ENCODE measurements at places on chromosomes 2 and 18. TPM values are rescaled to one million over a fixed set of nuclear protein-coding genes. Genes with fewer than 3 reads are reported as not detected.

DNA sequence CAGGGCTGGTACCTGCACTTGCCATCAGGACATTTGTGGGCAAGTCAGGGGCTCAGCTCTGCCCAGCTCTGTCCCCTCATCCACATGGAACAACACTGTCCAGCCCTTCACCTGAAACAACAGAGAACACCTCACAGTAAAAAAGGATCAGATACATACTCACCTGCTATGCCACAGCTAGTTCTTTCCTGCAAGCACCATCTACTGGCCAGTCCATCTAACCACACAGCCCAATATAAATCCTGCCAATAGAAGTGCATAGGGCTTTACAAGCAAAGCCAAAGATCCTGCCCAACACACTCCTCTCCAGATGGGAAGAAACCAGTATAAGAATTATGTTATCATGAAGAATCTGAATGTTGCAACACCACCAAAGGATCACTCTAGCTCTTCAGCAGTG, 52.2 kb upstream of the GALNT13 start:
- no peak for DNase-seq
- no peaks in the 10 kb centered on the region for H3K27me3 ChIP-seq
- H3K36me3 ChIP-seq: no peaks in the 10 kb centered on the region
- H3K4me1 ChIP-seq: no peaks in the 10 kb centered on the region
- H3K4me3 ChIP-seq: no peak overlapping the region

DNA sequence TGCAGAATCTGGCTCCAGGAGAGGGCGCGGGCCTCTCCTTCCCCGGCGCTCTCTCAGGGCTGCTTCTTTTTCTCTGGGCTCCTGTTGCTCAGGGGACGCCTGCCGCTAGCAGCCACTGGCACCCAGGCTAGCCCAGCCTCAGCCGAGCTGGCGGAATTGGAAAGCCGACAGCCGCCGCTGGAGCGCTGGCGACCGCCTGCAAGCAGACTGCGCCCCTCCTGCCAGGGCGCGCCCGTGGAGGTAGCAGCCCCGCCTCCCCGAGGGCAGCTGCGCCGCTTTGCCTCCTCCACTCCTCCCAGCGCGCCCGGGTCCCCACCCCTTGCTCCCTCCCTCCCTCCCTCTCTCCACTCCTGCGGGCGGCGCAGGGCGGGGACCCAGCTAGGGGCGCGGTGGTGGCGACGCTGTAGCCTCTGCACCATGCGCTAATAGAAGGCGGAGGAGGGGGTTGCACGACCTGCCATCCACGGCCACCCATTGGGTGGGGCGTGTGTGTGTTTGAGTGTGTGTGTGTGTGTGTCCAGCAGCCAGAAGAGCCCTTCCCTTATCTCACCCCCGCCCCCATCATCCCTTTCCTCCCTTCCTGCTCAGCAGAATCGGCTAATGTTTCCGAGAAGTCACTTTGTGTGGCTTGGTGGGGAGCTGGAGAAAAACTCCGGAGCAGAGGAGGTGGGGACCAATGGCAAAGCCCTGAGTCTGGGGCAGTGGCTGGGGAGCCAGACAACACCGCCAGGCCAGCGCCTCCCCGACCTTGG, at the start of gene SCN9A:
Gene SCN9A, minus strand, starts transcription at position 209 of the 752 bp plus-strand sequence. CDS start 64,188 bp downstream, outside the sequence.
- peak within 1 kb of the TSS; percentile 57 for H3K4me3 ChIP-seq
- H3K27ac ChIP-seq: peak within 1 kb of the TSS; percentile 62
- H3K36me3 ChIP-seq: no peaks in the 10 kb centered on the region
- DNase-seq: peak; percentile 93
- H3K27me3 ChIP-seq: peaks cover 8% of the 10 kb centered on the region

- DNase-seq: no peak
- peaks cover 25% of the 10 kb centered on the region for H3K27me3 ChIP-seq
- no peak overlapping the region for H3K4me3 ChIP-seq
- H3K36me3 ChIP-seq: no peaks in the 10 kb centered on the region
- peaks cover 26% of the 10 kb centered on the region for H3K4me1 ChIP-seq
These were observed 6.6 kb downstream of the FZD7 start for GRCh38 chr2:202040079-202040844.

Gene DPY30
- total RNA-seq: 53.7 TPM

DNA sequence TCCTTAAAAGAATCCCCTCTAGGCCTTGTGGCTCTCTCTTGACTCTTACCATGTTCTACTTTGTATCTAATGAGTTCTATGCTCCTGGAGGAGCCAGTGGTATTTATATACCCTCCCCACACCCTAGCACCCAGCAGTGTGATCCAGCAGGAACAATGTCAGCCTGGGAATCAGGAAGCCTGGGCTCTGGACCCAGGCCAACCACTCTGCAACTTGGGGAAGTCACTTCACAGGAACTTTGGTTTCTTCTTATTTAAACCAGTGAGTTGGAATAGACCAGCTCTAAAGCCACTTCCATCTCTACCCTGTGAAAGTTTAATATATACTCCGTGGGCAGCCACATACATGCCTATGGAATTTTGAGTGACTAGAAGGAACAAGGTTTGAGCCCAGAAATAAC, 11.6 kb upstream of the SPTBN1 start:
- H3K36me3 ChIP-seq: no peaks in the 10 kb centered on the region
- no peaks in the 10 kb centered on the region for H3K27me3 ChIP-seq
- DNase-seq: no peak
- no peak overlapping the region for H3K27ac ChIP-seq
- no peak overlapping the region for H3K4me3 ChIP-seq

GRCh38 chr2:77512507-77512906, 9.7 kb downstream of the LRRTM4 start:
- H3K4me1 ChIP-seq: no peaks in the 10 kb centered on the region
- no peak for DNase-seq
- no peaks in the 10 kb centered on the region for H3K36me3 ChIP-seq
- H3K27me3 ChIP-seq: no peaks in the 10 kb centered on the region
- H3K4me3 ChIP-seq: no peak overlapping the region
- no peak overlapping the region for H3K27ac ChIP-seq

- H3K27me3 ChIP-seq: no peaks in the 10 kb centered on the region
- H3K4me3 ChIP-seq: no peak overlapping the region
- no peak for DNase-seq
- H3K36me3 ChIP-seq: peaks cover 7% of the 10 kb centered on the region
- H3K27ac ChIP-seq: no peak overlapping the region
- H3K4me1 ChIP-seq: no peaks in the 10 kb centered on the region
These were observed 23.6 kb downstream of the OLA1 start for GRCh38 chr2:174224665-174225288.

DNA sequence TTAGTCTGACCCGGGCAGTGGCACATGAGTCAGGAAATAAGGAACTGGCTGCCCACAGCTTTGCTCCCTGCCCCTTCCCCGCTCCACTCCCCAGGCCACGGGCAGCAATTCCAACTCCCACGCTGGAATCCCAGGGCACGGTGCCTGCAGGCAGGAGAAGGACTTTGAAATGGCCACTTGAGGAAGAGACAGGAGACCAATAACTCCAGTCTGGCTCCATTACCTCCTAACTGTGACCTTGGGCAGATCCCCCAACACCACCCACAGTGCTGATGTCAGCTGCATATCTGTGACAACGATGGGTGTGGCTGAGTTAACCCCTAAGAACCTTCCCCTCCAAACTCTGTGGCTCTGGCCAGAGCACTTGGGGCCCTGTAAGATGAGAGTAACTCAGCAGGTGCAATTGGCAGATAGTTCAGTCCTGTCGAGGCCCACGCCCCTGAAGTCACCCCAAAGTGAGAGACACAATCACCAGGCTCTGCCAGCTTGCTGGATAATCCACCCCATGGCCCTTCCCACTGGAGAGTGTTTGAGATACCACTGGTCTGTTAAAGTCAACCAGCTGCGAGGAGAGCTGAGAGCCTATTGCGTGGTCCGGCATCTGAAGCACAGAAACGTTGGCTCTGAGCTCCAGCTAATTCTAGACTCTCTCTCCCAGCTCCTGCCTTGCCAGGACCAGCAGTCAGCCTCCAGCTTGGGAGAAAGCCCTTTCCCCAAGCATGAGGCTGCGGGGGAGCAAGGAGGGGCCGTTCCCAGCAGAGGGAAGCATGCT, 175.2 kb downstream of the TNS1 start:
- H3K27me3 ChIP-seq: no peaks in the 10 kb centered on the region
- DNase-seq: peak; percentile 83
- H3K4me1 ChIP-seq: peaks cover 47% of the 10 kb centered on the region
- H3K36me3 ChIP-seq: peaks cover 74% of the 10 kb centered on the region
- peak overlapping the region; percentile 49 for H3K27ac ChIP-seq

DNA sequence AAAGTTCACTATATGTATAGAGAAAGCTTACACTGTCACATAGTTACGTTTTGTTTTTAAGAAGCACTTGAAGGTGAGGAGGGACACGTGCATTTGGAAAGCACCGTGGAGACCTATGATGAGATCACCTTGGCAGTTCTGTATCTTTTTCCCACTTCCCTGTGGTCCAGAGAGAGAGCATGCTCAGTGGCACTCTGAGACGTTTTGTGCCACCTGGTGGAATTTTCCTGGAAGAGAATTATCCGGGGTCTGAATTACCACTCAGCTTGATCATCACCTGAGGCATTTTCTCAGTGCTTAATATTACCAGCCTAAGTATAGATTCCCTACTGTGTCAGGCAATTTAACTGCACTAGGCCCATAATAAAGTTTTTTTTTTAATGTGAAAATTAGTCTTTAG, 469.4 kb upstream of the SMIM21 start:
- no peaks in the 10 kb centered on the region for H3K27me3 ChIP-seq
- no peaks in the 10 kb centered on the region for H3K4me1 ChIP-seq
- H3K36me3 ChIP-seq: no peaks in the 10 kb centered on the region
- no peak overlapping the region for H3K4me3 ChIP-seq

DNA sequence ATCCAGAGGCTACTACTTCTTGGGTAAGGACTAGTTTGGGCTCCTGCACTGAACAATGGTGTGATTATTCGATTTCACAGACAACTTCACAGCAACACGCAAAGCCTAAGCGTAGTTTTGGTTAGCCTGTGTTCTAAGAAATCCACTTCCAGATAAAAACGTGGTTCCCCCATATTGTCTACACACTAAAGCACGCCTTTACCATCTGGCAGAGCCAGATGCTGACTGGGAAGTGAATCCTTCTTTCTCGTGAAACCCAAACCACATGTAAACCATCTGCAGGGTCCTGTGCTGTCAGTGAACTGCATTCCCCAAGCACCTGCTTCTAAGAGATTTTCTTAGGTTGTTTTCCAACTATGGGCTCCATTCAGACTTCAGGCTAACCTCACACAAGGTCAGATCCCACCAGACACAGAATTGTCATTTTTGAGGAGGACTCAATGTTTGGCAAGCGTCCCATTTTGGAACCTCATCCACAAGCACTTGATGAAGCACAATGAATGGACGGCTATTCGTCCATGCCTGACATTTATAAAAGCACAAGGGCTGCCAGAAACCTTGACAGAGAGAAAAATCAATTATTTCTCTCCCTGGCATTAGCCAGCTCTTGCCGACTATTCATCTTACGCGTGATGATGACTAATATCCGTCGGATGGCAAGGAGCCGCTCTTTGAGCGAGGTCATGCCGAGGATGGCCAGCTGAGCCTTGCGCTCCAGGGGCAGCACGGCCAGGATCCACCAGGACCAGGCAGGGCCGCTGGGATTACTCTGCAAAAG, 38.4 kb downstream of the LONRF2 start:
- no peaks in the 10 kb centered on the region for H3K36me3 ChIP-seq
- H3K27me3 ChIP-seq: no peaks in the 10 kb centered on the region
- DNase-seq: no peak
- H3K4me3 ChIP-seq: no peak overlapping the region

Gene NTSR2
- total RNA-seq: not detected

- no peaks in the 10 kb centered on the region for H3K36me3 ChIP-seq
- no peaks in the 10 kb centered on the region for H3K27me3 ChIP-seq
- no peak overlapping the region for H3K4me3 ChIP-seq
- peaks cover 22% of the 10 kb centered on the region for H3K4me1 ChIP-seq
- H3K27ac ChIP-seq: no peak overlapping the region
These were observed 94.4 kb downstream of the ITGB1BP1 start for GRCh38 chr2:9328931-9329330.

DNA sequence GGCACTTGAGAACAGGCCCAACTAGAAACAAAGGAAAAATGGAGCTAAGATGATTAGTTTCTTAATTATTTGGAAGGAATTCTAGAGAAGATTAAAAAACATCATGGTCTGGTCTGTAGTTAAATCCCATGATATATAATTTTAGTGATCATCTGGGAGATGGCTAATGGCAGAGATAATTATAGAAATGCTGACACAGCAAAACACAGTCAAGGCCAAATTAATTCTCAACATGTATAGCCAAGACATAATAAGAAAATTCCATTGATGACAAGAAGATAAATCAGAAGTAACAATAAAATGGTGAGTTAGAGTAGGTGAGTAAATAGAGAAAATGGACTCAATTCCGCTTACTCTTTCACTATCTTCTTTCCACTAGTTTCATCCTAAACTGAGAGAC, 59.2 kb upstream of the ITGA4 start:
- H3K27me3 ChIP-seq: no peaks in the 10 kb centered on the region
- no peaks in the 10 kb centered on the region for H3K36me3 ChIP-seq
- H3K4me1 ChIP-seq: no peaks in the 10 kb centered on the region
- H3K27ac ChIP-seq: no peak overlapping the region
- no peak for DNase-seq

- no peaks in the 10 kb centered on the region for H3K27me3 ChIP-seq
- no peaks in the 10 kb centered on the region for H3K36me3 ChIP-seq
- no peak overlapping the region for H3K27ac ChIP-seq
- no peak for DNase-seq
- H3K4me1 ChIP-seq: no peaks in the 10 kb centered on the region
- H3K4me3 ChIP-seq: no peak overlapping the region
These were observed 209.1 kb downstream of the HRH4 start for GRCh38 chr18:24669502-24669901.

DNA sequence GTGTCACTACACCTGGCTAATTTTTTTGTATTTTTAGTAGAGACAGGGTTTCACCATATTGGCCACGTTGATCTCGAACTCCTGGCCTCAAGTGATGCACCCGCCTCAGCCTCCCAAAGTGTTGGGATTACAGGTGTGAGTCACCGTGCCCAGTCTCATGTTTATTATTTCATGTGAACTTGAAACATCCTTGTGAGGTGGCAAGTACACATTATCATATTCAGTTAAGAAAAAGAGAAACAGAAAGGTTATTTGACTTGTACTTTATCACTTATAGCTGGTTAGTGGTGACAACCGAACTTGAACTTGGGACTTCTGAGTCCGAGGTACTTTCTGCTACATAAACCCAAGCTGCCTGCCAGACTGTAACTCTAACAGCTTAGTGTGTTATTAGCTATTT, 24.4 kb downstream of the ABHD3 start:
- no peaks in the 10 kb centered on the region for H3K27me3 ChIP-seq
- peaks cover 11% of the 10 kb centered on the region for H3K4me1 ChIP-seq
- H3K4me3 ChIP-seq: no peak overlapping the region
- H3K36me3 ChIP-seq: no peaks in the 10 kb centered on the region

DNA sequence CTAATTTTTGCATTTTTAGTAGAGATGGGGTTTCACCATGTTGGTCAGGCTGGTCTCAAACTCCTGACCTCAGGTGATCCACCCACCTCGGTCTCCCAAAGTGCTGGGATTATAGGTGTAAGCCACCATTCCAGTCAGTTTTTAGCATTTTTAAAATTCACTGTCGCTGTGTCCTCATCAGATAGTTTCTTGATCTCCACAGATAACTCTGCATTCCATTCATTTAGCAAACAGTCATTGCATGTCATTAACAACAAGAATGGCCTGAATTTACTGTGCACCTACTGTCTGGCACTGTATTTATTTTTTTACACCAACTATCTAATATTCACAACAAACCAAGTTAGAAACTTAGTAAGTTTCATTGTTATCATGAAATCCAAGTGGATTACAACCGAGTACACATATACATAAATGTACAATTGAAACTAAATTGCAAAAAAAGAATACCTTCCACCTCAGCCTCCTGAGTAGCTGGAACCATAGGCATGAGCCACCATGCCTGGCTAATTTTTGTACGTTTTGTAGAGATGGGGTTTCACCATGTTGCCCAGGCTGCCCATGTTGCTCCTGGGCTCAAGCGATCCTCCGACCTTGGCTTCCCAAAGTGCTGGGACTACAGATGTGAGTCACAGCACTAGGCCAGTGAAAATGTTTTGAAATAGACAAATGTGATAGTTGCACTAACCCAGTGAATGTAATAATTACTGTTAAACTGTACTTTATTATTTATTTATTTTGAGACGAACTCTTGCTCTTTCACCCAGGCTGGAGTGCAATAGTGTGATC, 4.3 kb downstream of the MCEE start:
- peaks cover 8% of the 10 kb centered on the region for H3K36me3 ChIP-seq
- no peak overlapping the region for H3K4me3 ChIP-seq

Measured in upper lobe of right lung (tissue), 1 donor.